Esophagus mucosa (tissue), 1 donor: ENCODE measurements at places on chromosomes 3 and 15.

GRCh38 chr15:33089878-33090757 lies 104.4 kb downstream of the FMN1 start:
- peak; percentile 95 for ATAC-seq

DNA sequence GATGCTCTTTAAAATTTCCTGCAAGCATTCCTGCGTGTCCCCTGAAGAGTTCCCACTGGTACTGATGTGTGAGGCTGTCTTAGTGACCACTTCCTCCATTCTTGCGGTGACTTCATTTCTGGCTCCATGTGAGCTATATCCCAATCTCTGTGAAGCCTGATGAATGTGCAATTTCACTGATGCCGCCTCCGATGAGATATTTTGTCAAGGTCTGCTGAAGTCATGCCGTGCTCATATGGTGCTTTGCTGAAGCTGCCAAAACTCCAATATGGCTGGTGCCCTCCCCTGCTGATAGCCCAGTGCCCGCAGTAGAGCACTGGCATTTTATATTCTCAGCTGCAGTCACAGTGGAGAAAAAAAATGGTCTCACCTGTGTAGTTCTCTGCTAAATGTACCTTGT lies 271.5 kb downstream of the EFHB start:
- ATAC-seq, result no peak

DNA sequence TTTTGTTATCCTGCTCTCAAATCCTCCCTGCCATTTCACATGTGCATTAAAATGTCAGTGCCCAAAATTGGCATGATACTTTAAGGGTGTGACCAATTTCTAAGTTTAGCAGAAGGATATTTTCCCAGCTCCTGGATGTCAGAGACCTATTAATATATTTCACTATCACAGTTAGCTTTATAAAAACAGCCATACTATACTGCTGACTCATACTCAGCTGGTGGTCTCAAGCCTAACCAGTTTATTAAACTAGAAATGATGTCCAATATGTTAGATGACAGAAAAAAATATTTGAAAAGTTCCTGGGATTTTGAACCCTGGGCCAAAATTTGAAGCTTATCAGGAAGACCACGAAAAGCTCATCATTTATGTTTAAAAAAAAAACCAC lies 60.9 kb upstream of the ZNF280D start:
- ATAC-seq, result no peak

GRCh38 chr15:77852241-77853007 lies 219.7 kb upstream of the LINGO1 start:
- ATAC-seq, result no peak

GRCh38 chr15:29986946-29987345 lies 95.8 kb upstream of the GOLGA8J start:
- ATAC-seq, result no peak

GRCh38 chr3:45938864-45939263 lies 4.4 kb upstream of the CXCR6 start:
- peak; percentile 87 for ATAC-seq

GRCh38 chr15:74442604-74443003 lies 8.8 kb upstream of the SEMA7A start:
- ATAC-seq, result no peak

DNA sequence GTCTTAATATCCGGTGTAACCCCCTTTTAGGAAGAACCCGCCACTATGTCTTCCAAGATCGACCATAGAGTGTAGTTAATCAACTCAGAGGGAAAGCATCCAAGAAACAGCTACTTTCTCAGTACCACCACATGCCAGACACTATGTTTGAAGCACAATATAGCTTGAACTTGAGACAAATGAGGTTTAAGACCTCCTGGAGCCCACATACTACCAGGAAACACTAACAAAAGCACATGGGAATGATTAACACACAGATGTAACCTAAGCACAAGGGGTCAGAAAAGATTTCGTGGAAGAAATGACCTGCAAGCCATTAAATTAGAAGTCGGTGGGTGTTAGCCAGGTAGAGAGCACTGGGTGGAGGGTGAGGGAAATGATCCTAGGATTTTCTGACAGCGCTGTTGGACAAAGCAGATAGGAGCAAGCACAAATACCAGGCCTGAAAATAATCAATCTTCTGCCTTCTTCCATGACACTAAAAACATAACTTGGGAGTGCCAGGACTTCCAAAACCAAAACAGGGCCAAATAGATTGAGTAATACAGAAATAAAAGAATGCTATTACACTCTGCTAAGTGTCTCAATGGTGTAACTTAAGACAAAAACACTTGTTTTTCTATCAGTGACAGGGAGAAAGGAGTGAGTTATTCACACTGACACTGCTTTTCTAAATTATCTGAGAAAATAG lies 213.7 kb downstream of the FOXP1 start:
- ATAC-seq, result no peak

- no peak for ATAC-seq
Measured at GRCh38 chr3:28698706-28699105, 350.1 kb upstream of the AZI2 start.

GRCh38 chr15:89416339-89417183 lies 79.8 kb downstream of the RHCG start:
- ATAC-seq, result peak; percentile 79

DNA sequence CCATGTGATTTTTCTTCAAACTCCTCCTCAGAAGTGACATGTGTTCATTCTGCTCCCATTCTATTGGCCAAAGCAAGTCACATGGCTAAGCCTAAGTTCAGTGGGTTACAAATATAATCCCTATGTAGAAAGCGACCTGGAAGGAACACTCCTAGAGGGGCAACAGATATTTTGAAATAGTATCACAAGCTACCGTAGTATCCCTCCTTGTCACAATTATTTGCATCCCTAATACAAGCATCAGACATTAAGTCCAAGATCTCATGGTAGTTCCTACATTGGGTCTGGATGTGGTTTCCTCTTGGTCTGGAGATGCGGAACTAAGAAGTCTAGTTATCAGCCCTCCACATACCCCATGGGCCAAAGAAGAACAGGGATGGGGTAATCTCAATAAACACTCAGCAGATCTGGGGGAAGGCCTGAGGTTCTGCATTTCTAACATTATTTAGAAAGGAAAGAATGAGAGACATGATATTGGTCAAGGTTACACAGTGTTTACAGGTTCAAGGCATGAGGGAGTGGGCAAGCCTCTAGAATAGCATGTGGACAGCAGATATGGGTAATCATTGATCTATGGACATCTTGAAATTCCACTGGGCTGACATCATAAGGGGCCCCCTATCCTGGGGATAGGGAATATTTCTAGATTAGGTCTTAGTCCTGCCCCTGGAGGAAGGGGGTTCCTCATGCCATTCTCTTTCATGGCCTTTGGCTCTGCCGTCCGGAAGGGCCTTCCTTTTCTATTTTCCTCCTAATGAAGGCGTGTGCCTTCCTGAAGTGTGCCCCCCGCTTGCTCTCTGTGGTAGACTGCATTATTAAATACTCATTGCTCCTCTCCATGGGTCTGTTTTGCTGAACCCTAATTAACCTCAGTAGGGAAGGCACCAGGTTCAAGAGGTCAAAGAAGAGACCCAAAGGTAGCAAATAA lies 17.8 kb upstream of the ABHD2 start:
- ATAC-seq, result no peak

- no peak for ATAC-seq
Measured at GRCh38 chr3:98564282-98565005, 29.0 kb downstream of the CPOX start.

DNA sequence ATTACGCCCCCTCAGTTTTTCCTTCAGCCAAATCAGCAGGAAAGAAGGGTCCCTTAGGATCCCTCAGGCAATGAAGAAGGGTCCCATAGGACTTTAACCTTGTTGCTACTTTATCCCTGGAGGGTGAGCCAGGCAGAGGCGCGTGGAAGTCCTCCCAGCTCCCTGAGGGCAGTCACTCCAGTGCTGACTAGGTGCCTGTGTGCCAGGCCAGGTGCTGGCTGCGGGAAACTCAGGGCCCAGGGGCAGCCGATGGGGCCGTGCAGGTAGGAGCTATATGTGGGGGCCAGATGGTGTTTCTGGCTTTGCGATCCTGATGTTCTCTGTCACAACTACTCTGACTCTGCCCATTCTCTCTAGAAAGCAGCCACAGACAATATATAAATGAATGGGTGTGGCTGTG lies 42.8 kb upstream of the IQSEC1 start:
- ATAC-seq, result no peak

- no peak for ATAC-seq
Measured at GRCh38 chr3:20215636-20216035, 29.6 kb upstream of the SGO1 start.

DNA sequence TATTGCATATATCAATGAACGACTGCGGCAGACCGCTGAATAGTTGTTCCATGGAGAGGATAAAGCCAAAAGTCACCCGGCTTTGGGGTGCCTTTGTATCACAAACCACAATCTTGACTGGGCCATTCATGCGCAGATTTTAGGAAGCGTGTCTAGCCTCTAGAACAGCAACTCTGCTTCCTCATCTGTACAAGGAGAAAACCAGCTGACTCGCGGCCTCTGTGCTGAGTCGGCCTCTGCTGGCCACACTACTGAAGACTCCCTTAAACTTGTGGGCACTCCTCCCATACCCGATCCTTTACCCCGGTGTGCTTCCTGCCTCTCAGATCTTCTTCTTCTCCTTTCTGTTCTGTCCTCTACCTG lies 872 bp downstream of the DLEC1 start:
- ATAC-seq, result peak; percentile 75

- ATAC-seq, result no peak
Measured at GRCh38 chr3:12437861-12438260, 46.4 kb upstream of the TSEN2 start.

GRCh38 chr3:127747751-127748521 lies 74.4 kb downstream of the MGLL start:
- ATAC-seq, result peak; percentile 59

DNA sequence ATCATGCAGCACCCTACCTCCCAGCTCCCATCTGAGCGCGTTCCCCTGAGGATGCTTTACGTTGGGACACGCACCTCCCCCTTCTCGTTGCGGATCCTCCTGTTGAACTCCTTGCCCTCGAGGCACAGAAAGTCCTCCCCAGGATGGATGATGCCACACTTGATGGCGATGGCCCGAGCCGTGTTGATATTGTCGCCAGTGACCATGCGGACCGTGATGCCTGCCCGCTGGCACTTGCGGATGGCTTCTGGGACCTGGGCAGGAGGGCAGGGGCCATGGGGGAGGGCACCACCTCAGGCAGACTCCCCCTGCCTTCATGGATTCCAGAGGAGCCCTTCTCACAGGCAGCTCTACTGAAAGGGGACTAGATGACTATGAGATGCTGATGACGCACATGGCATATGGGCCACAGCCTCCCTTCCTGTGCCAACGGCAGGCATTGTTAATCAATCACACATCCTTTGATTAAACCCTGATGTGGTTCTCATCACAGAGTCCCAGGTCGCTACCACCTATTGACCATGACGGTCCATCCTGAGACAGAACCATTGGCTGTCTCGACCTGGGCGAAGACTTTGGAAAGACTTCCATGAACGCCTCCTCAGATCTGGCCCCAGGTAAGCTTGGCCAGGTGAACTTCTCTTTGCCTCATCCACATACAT lies 29.5 kb upstream of the SEC13 start:
- no peak for ATAC-seq

DNA sequence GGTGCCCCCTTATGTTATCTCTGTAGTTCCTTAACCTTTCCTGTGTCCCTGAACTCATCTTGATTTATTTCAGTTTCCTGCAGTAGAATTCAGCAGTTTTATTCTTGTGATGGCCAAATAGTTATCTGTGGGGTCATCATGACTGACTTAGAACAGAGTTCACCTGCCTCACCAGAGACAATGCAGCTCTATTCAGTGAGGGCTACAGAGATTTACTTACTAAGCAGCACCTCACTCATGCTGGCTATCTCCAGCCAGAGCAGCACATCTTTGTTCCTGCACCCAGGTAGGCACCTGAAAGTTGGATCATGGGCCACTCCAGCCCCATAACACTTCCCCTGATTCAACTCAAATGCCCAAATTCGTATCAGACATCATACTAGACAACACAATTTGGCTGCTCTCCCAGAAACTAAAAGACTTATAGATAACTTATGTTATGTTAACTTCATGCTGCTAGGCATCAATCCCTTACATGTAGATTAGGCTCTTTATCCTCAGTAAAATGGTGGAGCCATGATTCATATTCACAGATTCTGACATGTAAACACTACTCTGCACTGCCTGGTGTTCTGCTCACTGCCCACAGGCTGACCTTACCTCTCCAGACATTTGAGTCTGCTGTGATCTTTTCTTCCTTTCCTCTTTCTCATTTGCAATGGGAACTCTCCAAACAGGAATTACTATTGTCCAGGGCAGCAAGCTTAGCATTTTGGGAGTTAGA lies 9.3 kb upstream of the GOLGB1 start:
- ATAC-seq, result peak; percentile 43

DNA sequence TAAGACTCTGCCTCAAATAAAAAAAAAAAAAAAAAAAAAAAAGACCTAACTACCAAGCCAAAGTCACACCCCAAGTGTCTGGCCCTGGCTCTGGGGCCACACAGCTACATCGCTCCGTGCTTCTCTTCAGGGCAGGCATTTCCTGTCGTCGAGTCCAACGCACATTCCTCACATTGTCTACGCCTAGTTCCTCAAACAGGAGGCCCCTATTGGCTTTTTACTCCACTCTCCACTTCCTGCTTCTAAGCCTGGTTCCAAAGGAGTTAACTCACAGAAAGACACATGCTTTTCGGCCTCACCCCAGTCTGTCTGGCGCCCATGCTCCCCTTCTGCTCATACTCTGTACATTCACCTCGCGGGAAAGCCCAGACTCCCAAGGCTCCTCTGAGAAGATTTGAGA lies 28.8 kb downstream of the KNG1 start:
- peak; percentile 89 for ATAC-seq

DNA sequence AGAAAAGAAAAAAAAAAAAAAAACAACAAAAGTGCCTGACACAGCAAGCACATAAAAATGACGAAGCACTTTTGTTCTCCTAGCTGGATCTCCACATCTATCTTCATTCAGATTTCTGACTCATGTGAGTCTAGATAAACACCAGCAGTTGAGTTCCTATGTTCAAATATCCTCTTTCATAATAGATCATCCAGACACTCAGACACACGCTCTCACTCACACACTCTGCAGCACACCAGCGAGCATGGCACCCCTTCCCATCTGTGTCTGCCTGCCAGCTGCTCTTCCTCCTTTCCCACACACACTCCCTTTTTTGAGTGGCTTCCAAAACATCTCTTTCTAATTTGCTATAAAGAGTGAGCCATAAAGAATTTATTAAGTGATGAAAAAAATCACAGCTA lies 19.8 kb upstream of the CELF6 start:
- ATAC-seq, result peak; percentile 66

DNA sequence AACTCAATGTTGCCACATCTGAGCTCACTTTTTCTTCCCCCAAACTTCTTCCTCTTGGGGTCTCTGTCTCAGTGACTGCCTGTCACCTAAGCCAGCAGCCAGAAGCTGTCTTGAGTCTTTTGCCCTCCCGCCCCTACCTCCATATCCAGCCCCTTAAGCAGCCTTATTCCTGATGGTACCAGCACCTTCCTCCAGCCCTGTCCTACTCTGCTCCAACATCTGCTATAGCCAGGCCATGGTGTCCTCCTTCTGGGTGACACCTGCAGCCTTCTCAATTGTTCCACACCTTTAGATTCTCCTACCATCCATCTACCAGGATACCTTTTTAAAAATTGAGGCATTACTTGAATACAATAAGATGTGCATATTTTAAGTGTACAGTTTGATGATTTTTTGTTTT lies 53.8 kb downstream of the EPHB3 start:
- ATAC-seq, result no peak
